ENCODE measurements at places on chromosomes 1 and 21.
A peak's percentile ranks its signal among the peaks of the same experiment; 100 is the strongest.

DNA sequence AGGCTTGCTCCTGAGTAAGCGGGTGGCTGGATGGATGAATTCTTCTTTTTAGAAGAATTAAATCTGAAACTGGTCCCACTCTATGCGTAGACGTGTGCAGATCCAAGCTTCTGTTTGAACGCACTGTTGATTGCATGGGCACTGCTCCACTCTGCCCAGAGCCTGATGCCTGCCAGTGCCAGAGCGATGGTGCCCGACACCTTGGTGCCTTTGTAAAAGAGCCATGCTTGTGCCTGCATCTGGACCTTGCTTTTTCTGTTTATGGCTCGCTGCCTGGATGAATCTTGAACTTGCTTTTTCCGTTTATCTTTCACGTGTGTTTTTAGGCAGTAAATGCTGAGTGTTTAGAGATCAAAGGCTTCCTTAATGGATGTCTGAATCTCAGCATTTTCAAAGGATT, 15.0 kb upstream of the PWP2 start:
- peak; percentile 48 for DNase-seq

DNA sequence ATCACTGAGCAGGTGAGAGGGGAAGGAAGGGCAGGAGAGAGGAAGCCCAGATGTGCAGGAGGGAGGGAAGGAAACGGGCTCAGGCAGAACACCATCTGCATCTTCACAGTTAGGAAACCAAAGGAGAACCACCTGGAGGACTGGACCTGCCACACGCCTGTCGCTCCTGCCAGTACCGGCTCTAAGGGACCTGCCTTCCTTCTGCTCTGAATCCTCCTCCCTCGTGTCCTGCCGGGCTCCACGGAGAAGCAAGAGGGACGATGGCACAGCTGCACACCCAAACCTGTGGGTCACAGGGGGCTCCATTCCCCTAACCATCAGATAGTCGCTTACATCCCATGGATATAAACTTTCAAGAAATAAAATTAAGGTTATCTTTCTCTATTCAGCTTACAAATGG, 56.1 kb downstream of the TOR1AIP2 start:
- DNase-seq = no peak

DNA sequence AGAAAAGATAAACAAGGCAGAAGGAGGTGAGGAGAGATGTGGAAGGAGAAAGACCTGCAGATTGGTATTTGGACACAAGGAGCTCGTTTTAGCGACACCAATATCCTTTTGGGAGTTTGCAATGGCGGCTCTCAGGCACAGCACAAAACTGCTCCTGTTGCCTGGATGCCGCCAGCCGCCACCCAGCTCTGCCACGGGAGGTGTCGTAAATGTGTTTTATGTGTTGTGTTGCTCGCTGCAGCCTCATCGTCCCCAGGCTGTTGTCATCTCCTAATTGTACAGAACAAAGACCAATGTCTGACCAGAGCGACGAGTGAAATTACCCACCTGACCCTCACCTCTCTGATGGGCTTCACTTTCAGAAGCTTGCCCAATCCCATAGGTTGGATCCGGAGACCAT, 96.6 kb upstream of the ZNF281 start:
- DNase-seq = no peak

- DNase-seq = no peak
These were observed 39.2 kb upstream of the CR1L start for GRCh38 chr1:207605444-207606361.

DNA sequence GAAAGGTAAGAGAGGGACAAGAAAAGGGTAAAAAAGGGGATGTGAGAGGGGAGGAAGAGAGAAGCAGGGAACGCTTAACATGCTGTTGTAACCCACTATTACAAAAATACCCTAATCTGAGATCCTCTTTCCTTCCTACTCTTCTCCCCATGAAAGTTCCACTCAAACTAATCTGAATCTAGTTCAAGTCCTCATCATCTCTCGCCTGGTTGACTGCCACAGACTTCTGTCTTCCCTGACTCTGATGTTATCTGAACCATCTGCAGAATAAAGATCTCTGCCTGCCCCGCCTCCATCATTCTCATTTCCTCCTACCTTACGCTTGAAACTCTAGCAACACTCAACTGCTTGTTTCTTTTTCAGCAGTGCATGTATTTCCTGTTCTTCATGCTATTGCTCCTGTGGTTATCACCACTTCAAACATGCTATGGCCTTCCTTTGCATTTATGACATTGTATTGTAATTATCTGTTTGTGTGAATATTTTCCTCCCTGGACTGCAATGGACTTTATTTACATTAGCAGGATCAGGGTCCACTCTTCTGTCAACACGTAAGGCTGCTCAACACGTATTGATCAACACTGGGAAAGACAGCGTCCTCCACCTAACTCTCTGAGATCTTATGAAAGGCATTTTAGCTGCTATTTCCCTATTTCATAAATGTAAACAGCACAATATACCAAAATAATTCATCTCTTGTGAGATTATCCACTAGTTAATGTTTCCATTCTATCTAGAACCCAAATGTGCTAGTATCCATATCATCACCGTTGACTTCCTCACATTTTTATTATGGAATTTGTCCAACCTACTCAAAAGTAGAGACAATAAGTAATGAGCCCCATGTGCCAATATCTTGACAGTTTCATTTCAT, 215.5 kb upstream of the USP25 start:
- DNase-seq = peak; percentile 46

- DNase-seq = no peak
These were observed 6.7 kb upstream of the PTPN14 start for GRCh38 chr1:214557952-214558735.
